ENCODE measurements at places on chromosomes 1 and 21.
A peak's percentile ranks its signal among the peaks of the same experiment; 100 is the strongest.

GRCh38 chr1:37764414-37764825 lies 500 bp downstream of the EPHA10 start:
- DNase-seq: no peak

GRCh38 chr1:84347271-84347931 lies 45.9 kb downstream of the SAMD13 start:
- DNase-seq: no peak

- no peak for DNase-seq
Observed at GRCh38 chr1:29256979-29257804, 20.9 kb downstream of the PTPRU start.

- no peak for DNase-seq
Observed at GRCh38 chr1:12091191-12091590, 28.1 kb downstream of the TNFRSF8 start.

DNA sequence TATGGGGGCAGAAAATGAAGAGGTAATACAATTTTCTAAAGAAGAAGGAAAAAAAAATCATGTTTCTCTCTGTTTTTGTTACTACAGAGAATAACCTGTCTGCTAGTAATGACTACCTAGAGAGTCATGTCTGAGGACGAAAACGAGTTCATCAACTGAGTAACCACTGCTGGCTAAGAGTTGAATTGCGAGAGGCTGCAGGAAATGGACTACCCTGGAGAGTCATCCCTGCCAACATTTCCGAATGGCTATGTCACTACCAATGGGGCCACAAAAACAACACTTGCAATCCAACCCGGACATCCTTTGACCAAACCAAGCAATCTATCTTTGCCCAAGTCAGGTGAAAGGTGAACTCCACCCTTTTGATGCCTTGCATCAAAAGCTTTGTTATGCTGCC lies 120.6 kb downstream of the FCRL5 start:
- DNase-seq: no peak

- no peak for DNase-seq
Observed at GRCh38 chr1:156895927-156896326, 2.4 kb downstream of the PEAR1 start.

DNA sequence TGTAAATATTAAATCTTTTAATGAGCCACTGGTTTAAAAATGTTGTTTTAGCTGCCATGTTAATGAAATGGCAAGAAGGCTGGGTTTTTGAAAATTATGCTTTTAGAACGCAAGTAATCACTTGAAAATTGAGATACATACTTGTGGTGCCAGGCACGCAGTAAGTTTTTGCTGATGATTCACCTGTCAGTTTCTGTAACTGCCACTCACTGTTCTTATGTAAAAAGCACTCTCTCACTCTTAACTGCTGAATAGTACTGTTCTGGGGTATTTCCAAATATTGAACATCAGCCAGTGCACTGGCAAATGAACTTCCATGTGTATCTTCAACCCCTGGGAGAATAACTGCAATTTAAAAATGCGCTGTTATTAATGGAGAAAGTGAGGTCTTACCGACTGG lies 17.9 kb downstream of the LGALS8 start:
- no peak for DNase-seq

GRCh38 chr1:188904201-188904600 lies 1573.5 kb downstream of the BRINP3 start:
- no peak for DNase-seq

GRCh38 chr1:113701429-113701828 lies 57.9 kb downstream of the PHTF1 start:
- peak; percentile 16 for DNase-seq

- DNase-seq: peak; percentile 59
Observed at GRCh38 chr1:30191154-30191702, 532.2 kb downstream of the MATN1 start.

- DNase-seq: no peak
Observed at GRCh38 chr1:44827197-44828002, 15.7 kb downstream of the PTCH2 start.

- DNase-seq: no peak
Observed at GRCh38 chr21:36613059-36613458, 85.9 kb upstream of the SIM2 start.
